ENCODE measurements at places on chromosomes 7 and 10. TPM values are rescaled to one million over a fixed set of nuclear protein-coding genes. Genes with fewer than 3 reads are reported as not detected.
A peak's percentile ranks its signal among the peaks of the same experiment; 100 is the strongest.

GRCh38 chr7:879093-879492, 2.7 kb downstream of the GET4 start:
- DNase-seq, result no peak
- H3K36me3 ChIP-seq, result no peaks in the 10 kb centered on the region
- peaks cover 13% of the 10 kb centered on the region for H3K4me1 ChIP-seq
- H3K4me3 ChIP-seq, result peak overlapping the region; percentile 28

DNA sequence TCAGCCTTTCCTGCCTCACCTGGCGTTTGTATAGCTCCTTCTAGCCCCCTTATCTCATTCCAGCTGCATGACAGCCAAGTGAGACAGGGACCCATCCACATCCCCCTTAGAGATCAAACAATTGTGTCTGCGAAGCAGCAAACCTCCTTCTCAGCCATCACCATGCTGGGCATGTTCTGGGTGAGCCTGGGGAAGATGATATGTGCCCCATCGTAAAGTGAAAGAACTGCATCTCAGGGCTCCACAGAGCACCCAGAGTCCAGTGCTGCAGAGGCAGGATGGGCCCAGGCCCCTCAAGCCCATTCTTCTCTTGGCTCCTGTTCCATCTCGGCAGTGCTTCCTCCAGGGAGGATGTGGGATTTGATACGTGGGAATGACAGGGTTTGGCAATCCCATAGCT, 43.2 kb downstream of the FIGNL1 start:
- peaks cover 62% of the 10 kb centered on the region for H3K4me1 ChIP-seq
- H3K27ac ChIP-seq, result peak overlapping the region; percentile 88
- no peaks in the 10 kb centered on the region for H3K36me3 ChIP-seq
- DNase-seq, result no peak

CCDC3 gene
- not detected for total RNA-seq

- no peaks in the 10 kb centered on the region for H3K27me3 ChIP-seq
- no peak for DNase-seq
- no peaks in the 10 kb centered on the region for H3K36me3 ChIP-seq
- no peaks in the 10 kb centered on the region for H3K4me1 ChIP-seq
- no peak overlapping the region for H3K4me3 ChIP-seq
- no peak overlapping the region for H3K27ac ChIP-seq
Measured at GRCh38 chr10:115335366-115335765, 242.2 kb downstream of the ATRNL1 start.

DNA sequence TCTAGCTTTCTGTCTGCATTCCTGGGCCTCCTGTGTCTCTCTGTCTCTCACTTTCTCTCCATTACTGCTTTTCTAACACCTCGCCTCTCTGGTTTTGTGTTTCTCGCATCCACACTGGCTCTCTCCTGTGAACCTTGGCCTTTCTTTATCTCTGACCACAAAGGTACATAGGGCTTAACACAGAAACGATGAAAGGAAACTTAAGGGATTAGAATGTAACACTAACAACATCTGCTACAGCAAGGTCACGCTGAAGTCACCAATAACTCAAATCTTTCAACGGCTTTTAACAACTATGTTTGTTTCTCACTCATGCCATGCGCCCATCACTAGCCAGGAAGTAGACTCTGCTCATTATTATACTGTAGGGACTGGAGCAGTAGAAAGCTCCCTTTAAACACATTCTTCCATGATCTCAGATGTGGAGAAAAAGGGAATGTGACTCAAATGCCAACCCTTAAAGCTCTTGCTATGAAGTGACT, 9.3 kb upstream of the OR6V1 start:
- H3K4me1 ChIP-seq, result peaks cover 6% of the 10 kb centered on the region
- peaks cover 67% of the 10 kb centered on the region for H3K27me3 ChIP-seq
- DNase-seq, result no peak
- peaks cover 2% of the 10 kb centered on the region for H3K36me3 ChIP-seq
- no peak overlapping the region for H3K27ac ChIP-seq

Data from T-helper 17 cell (primary cell).